GM06990 (cell line): ENCODE measurements at places on chromosomes 1 and 21.

DNA sequence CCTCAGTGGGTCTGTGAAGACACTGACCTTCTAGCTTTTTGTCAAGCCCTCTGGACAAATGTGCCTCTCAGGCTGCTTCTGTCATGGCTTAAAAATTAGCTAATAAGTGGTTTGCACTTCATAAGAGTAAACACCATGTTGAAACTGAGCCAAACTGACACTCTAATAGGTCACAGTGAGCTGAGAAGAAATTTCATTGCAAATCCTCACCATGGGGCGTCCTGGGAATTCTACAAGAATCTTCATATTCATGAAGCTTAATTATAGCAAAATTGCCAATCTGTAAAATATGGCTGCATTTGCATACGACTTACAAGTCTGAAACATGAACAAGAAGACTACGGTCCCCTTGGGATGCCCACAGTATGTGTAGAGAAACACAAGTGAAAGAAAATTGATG lies 188.6 kb downstream of the DSCAM start:
- no peak for DNase-seq

GRCh38 chr1:180920702-180921101 lies 8.0 kb downstream of the KIAA1614 start:
- no peak for DNase-seq

- DNase-seq: no peak
Measured at GRCh38 chr1:43418858-43419257, 29.2 kb downstream of the SZT2 start.

- no peak for DNase-seq
Measured at GRCh38 chr1:224114787-224115175, 870 bp downstream of the FBXO28 start.

GRCh38 chr1:151942882-151943281 lies 33.6 kb upstream of the THEM4 start:
- no peak for DNase-seq
